ENCODE measurements at places on chromosomes 6 and 20.

DNA sequence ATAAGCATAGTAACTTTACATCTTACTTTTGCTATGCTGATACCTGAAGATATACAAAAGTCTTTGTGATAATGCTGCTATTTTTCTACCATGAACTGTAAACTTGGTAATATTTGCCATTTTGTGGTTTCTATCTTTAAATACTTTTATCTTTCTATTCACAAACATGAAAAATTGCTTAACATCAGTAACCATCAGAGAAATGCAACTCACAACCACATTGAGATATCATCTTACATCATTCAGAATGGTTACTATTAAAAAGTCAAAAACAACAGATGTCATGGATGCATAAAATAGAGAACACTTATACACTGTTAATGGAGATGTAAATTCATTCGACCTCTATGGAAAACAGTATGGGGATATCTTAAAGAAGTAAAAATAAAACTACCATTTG is 112.0 kb downstream of the TRDN start:
- no peak for DNase-seq

GRCh38 chr20:9877932-9878495 is 39.1 kb upstream of the PAK5 start:
- DNase-seq, result no peak

- no peak for DNase-seq
Observed at GRCh38 chr6:47426524-47427302, 50.9 kb upstream of the CD2AP start.

GRCh38 chr6:31541059-31541657 is 645 bp downstream of the DDX39B start:
- DNase-seq, result peak; percentile 69

GRCh38 chr6:42148058-42148457 is 5.6 kb upstream of the C6orf132 start:
- no peak for DNase-seq

DNA sequence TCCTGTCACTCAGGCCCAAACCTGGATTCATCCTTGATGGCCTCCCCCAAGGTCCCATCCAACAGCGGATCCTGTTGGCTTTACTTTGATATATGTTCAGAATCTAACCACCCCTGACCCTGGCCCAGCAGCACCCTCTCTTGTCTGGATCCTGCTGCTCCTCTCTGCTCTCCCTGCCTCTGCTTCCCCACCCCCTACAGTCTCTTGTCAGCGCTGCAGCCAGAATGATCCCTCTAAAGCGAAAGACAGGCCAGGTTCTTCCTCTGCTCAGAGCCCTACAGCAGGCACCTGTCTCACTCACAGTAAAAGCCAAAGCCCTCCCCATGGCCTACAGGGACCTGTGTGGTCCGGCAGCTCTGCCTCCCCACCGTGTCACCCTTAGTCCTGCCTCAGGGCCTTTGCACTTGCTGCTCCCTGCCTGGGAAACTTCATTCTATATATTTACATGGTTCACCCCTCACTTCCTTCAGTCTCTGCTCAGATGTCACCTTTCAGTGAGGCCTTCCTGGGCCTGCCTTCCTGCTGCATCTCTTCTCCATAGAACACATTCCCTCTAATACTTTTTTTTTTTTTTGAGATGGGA is 37.4 kb upstream of the KCNB1 start:
- no peak for DNase-seq

DNA sequence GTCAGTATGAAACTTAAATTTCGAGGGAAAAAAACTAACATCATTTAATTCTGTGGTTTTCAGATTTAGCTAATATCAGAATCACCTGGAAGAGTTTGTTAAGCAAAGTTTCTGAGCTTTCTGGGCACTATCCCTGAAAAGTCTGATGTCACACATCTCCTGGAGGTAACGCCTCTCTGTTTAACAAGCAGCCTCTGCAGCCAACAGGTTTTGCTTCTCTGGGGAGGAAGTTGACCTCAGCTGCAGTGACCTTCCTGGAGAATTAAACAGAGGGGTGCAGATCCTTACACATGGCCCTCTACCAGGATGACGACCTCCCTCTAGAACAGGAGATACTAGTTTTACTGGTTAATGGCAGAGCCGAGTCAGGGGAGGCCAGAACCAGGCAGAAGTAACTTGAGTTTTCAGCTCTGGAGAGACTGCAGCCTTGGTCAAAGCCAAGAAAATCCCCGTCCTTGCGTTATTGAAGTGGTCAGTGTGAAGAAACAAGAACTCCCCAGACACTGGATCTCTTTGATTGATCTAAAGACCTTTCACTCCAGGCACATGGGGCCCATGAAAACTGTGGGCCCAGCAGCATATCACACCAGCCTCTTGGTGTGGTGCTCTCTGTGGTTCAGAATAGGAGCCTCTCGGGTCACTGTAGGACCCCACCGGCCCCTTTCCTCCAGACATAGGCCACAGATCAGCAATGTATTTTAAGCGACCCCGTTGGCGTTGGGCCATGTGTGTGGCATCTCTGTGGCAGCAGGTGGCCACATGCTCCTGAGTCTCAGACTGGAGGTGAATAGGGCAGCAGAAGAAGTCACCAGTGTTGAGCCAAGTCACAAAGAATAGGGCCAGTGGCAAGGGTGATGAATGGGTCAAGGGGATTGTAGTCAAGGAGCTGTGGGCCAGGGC is 33.4 kb upstream of the CCR6 start:
- DNase-seq, result no peak

DNA sequence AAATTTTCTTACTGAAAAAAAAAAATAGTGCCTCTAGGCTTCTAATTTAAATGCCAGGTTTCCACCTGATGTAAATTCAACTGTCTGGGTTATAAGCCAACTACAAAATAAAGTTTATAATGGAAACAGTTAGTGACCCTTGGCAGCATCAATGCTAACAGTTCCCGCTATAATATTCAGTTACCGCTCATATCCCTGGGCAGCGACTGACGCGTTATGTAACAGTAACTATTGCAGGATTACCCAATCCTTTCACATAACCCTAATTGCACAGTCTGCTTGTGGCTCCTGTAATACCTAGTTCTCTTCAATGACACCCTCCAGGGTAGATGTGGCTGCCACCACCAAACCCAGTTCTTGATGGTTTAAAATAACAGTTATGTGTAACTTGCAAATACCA is 208.6 kb downstream of the MOXD1 start:
- DNase-seq, result no peak

GRCh38 chr20:62040381-62040922 is 25.2 kb downstream of the TAF4 start:
- no peak for DNase-seq

- DNase-seq, result no peak
Observed at GRCh38 chr6:4023240-4023639, 55.7 kb downstream of the FAM217A start.

GRCh38 chr6:94548201-94548600 is 1029.1 kb upstream of the MANEA start:
- DNase-seq, result no peak

GRCh38 chr6:117733341-117733740 is 58.1 kb downstream of the NUS1 start:
- no peak for DNase-seq

DNA sequence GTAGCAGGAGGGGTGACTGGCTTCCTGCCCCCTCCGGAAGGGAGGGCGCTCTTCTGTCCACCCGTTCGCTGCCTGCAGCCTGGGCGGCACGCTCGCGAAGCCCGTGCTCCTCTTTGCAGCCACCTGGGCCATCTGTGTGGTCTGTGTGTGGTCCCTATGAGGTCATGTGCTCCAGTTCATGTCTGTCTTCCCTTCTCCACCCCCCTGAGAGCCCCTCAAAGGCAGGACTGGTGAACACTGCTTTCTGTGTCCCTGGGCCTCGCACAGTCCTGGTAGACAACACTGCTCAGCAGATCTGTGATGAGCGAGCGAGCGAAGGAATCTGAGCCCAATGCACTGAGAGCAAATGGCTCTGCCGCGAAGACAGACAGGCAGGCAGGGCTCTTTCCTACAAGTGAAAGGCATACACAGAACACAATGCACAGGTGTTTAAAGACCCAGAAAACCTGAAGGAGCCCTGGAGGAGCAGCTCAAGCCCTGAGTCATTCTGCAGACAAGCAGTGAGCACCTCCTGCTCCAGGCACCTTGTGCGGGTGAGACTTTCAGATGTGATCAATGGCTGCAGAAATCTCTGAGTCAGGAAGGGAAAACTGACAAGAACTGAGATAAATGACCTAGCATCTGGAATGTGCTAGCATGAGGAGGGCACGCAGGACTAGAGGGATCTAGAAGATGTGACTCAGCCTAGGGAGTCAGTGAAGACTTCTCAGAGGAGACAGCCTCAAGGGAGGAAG is 27.1 kb downstream of the PPP1R3G start:
- DNase-seq, result no peak

DNA sequence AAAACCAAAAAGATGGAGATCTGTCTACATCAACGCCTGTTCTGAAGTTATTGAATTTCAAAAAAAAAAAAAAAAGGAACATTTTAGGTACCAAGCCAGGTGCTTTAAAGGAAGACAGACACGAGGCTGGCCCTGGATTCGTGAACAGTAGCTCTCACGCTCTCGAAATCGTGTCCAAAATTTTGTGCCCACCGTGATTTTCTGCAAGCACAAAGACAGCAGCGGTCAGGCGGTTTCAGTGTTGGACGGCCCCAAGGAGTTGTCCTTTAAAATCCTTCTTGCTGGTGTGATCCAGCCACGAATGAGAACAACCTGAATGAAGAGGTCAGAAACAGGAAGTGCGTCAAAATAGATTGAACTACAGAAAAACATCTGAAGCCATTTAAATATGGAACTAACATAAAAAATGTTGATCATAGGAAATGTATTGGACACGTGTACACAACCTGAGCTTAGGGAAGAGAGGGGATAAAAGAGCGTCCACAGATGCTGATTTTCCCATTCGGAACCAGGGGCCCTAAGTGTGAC is 78.2 kb downstream of the THBS2 start:
- no peak for DNase-seq

DNA sequence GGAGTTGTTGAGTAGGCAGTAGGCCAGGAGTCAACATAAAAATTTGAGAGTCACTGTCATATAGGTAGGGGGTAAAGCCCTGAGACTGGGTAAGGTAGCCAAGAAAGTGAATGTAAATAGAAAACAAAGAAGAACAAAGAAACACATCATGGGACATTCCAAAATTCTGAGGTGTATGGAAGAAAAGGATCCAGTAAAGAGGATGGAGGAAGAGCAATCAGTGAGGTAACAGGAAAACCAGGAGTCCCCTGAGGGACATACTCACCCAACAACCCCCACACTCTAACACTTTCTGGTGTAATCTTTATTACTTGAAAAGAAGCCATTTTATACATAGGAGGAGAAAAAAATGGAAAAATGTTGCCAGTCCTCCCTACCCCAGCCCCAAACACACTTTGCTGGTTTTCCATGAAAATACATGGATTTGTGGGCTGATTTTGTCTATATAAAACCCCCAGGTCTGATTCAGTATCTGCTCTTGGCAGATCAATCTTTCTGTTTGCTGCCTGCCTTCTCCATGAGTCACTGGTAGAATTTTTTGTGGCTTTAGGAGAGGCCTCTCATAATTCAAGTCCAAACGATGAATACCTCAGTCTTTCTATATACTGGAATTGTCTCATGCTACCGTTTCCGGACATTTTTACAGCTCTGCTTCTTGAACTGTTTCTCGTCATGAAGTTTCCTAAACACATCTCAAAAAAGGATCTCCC is 271.4 kb upstream of the MAN1A1 start:
- DNase-seq, result no peak

DNA sequence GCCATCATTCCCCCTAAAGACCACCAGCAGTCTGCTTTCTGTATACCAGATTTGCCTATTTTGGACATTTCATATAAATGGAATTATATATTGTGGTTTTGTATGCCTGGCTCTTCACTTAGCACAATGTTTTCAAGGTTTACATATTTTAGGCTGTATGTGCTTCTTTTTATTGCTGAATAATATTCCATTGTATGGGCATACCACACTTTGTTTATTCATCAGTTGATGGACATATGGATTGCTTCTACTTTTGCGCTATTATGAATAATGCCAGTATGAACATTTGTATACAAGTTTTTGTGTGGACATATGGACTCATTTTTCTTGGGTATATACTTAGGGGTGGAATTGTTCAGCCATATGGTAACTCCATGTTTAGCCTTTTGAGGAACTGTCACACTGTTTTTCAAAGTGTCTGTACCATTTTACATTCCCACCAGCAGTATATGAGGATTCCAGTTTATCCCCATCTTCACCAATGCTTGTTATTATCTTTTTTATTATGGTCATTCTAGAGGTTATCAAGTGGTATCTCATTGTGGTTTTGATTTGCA is 12.7 kb downstream of the L3MBTL1 start:
- DNase-seq, result no peak

DNA sequence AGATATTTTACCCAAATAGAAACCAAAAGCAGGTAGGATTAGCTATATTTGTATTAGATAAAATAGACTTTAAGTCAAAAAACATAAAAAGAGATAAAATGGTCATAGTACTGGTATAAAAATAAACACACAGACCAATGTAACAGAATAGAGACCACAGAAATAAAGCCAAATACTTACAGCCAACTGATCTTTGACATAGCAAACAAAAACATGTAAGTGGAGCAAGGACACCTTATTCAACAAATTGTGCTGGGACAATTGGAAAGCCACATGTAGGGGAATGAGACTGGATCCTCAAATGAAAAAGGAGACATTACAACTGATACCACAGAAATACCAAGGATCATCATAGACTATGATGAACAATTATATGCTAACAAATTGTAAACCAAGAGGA is 94.5 kb upstream of the SIRPG start:
- no peak for DNase-seq

GRCh38 chr6:140970485-140970884 is 1162.2 kb upstream of the GJE1 start:
- no peak for DNase-seq

DNA sequence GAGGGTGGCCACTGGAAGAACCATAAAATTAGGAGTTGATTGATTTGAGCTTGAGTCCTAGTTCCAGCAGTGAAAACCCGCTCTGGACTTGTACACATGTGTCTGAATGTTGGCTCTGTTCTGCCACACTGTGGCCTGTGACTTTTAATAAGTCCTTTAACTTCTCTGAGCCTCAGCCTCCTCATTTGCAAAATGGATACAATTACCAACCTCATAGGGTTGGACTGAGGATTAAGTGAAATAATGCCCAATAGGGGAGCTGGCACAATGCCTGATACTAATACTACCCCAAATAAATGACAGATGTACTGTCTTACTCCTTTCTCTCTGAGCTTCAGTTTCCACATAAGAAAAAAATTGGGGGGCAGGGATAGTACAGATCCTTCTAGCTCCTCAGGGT is 92.6 kb upstream of the RIPOR2 start:
- DNase-seq, result no peak

DNA sequence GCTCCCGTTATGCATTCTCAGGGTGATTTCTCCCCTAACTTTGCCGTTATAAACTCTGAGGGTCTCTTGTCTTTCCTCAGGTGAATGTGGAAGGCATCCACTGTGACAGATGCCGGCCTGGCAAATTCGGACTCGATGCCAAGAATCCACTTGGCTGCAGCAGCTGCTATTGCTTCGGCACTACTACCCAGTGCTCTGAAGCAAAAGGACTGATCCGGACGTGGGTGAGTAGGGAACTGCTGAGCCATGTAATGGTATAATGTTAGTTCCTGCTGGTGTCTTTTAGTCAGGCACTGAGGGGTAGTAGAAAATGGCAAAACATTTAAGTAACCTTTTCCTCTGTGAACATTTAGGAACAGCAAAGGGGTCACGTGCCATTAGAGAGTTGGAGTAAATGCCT is 395.4 kb downstream of the ARHGAP18 start:
- no peak for DNase-seq

- DNase-seq, result no peak
Observed at GRCh38 chr6:143603455-143603854, 74.3 kb upstream of the PHACTR2 start.

Data from mucosa of descending colon (tissue), 3 donors.